Stimulated activated CD4-positive, alpha-beta T cell treated with anti-CD3 and anti-CD28 coated beads, Interleukin-4, amount 100 ng/mL, for 24 hours (primary cell): ENCODE measurements at places on chromosomes 7 and 10.

DNA sequence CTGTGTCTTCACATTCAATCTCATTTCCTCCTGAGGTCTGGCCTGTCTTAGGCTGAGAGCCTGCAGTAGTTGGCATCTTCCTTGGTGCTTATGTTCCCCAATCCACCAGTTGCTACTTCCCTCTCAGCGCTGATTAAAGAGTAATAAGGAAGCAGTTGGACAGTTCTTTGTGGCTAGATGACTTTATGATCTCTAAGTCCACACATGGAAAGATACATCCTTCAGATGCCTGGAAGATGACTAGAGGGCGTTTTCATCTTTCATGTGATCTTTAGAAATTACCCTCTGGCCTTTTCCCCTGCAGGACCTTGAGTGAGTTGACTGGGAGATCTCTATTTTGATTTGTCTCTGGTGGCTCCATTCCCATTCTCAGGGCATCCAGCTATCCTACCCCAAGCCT, 204.5 kb downstream of the GRM3 start:
- no peak for DNase-seq

GRCh38 chr7:77265666-77266065, 66.0 kb upstream of the FGL2 start:
- DNase-seq = no peak

DNA sequence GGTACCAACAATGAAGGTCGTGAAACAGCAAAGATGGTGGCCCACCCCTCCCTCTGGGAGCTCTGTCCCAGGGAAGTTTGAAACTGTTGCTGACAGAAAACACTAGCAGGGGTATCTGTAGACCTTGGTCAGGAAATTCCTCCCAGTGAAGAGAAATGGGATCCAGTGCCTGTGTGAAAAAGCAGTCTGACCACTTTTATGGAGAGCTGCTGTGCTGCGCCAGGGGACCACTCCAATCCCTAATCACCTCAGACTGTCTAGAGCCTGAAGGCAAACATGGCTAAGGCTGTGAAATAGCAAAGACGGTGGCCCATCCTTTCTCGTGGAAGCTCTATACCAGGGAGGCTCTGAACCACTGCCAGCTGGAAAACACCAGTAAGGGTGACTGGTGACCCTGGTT, 38.3 kb upstream of the TMEM140 start:
- DNase-seq = no peak

DNA sequence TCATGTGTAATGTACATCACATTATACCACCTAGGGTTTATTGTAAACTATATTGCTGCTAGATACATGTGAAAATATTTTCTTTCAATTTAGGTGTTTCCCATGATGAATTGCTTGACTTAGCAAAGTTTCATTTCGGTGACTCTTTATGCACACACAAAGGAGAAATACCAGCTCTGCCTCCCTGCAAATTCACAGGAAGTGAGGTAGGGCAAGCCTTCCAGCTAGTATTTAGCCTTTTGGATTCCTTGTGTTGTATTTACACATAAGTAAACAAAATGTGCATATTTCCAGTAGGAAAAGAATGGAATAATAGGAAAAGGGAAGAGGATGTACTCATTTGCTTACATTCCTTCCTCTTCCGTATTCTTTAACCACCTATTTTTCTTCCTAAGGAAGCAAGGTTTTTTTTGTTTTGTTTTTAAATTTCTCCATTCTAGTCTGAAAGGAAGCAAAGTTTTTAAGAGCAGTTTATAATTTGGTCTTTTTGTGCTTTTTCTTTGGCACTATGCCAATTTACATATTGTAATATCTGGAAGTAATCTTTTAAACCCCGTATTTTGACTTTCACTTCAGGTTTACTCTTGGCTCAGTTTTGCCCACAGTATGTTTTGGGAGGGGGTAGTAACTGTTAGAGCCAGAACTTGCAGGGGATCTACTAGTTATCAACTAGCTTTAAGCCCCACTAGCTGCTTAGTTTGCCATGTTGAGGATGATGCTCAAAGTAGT, 10.4 kb downstream of the PMPCB start:
- DNase-seq = no peak

- DNase-seq = no peak
These were observed 30.1 kb upstream of the NEUROD6 start for GRCh38 chr7:31370609-31371008.

GRCh38 chr7:47435889-47436312, 146.0 kb downstream of the TNS3 start:
- no peak for DNase-seq

DNA sequence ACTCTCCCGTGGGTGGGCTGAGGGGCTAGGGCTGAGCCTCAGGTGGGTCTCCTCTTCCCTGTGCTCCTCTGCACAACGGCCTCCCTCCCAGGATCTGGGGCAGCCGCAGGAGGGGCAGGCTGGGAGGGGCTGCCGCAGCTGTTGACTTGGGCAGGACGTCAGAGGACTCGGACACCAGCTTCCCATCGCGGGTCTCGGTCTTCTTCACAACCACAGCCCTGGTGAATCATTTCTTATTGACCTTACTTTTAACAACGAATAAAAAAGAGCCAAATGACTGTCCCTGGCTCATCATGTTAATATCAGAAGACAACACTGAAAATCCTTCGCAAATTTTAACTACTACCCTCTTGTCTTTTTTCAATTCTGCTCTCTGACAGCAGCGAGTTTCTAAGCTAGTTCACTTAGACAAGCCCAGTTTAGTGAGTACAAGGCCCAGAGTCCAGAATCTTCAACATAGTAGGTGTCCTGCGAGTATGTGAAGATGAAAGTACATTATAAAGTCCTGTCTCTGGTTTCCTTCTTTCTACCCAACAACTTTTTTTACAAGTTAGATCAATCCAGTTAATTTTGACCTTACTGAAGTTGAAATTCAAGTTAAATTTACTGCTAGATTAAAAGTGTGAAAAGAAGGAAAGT, 32.4 kb downstream of the CTNNA3 start:
- no peak for DNase-seq

- no peak for DNase-seq
These were observed 68.3 kb downstream of the GNA12 start for GRCh38 chr7:2775785-2776184.

DNA sequence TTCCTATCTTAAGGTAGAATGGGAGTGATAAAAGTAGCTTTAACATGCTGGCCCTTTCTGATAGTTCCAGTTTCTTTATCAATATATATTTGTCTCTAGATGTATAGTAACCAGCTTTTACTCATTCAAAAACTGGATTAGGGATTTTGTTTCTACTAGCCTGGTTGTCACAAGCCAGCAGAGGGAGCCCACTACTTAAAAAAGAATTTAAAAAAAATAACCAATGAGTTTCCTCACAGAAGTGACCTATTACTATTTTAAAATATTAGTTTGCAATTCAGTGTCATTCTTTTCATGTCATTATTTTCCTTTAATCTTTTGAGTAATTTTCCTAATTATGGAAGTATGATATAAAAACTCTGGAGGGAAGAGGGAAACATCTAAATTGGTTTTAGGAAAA, 142.1 kb downstream of the PHTF2 start:
- peak; percentile 6 for DNase-seq

GRCh38 chr10:98924526-98924925, 311.1 kb downstream of the HPSE2 start:
- DNase-seq = no peak

GRCh38 chr10:111968647-111969046, 214.9 kb downstream of the GPAM start:
- DNase-seq = no peak

DNA sequence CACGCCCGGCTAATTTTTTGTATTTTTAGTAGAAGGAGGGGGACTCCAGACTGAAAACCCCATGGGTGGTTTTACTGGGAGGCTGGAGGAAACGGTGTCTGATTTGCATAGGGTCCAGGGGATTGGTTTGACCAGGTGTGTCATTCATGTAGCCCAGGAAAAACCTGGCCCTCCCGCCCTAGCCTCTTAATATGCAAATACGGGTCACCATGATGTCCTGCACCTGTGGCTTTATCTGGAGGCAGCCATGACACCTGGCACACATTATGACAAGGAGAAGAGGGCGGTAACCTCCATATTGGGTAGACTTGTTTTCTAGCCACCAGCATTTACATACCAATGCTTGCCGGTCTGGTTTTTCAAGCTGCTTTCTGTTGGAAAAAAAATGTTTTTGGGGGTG, 68.0 kb downstream of the TRIL start:
- no peak for DNase-seq

DNA sequence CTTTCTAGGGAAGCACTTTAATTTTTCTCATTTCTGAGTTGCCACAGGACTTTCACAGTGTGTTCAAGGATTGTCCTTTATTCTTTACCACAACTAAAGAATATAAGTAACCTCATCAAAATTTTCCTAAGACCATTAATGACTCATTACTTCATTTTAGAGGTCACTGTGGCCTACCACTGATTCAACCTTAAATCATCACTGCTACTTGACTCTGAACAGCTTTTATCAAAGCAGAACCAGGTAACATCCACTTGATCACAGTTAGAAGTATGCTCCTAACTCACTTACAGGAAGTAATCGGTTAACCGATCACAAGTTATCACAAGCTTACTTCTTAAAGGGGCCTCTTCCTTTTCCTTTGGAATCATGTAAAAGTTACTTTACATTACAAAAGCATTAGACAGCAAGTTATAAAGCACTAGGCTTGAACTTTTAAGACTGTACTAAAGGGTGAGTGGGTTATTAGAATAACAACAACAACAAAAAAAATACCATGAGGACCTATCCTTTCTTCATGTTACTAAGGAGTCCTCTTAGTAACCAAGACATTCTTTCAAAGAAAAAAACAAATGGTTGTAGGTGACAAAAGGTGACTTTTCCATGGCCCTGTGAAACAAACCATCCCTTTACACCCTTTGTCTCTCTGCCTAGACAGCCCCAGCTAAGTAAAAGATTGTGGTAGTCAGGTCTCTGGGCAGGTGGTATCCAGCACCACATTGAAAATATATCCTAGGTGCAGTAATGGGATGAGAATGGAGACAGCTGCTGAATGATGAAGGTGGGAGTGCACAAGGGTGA, 40.0 kb upstream of the PDK4 start:
- no peak for DNase-seq

DNA sequence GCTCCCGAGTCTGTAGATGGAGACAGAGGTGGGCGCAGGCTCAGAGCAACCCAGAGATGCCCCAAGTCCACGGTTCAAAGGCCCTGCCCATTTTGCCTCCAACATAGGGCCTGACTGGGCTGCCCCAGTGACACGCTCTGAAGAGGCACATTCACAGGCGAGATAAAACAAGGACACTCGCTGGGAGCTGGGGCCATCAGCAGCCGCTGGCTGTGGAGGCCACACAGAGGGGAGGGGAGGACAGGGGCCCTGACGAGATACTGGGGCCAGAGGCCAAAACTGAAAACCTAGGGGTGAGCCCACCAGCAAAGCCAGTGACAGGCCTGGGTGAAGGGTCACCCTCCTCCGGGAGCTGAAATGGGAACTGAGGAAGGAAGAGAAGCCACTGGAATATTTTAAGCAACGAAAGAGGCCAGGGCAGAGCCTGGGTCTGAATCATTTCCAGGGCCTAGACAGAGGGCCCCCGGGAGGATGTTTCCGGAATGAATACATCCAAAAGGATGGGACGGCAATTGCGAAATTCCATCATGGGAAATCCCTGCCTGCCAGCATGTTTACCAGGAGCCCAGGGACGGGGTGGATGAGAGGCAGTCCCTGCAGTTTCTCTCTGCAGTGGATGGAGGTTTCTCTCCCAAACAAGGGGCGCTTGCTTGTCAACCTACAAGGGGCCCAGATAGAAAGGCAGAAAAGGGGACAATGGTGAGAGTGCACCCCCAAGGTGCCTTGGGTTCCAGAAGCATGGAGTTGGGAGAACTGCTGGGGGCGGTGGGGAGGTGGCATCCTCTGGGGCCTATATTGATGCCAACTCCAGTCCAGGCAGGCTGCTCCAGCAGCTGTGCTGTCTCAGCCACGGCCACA, 29.0 kb upstream of the HSPA12A start:
- no peak for DNase-seq

DNA sequence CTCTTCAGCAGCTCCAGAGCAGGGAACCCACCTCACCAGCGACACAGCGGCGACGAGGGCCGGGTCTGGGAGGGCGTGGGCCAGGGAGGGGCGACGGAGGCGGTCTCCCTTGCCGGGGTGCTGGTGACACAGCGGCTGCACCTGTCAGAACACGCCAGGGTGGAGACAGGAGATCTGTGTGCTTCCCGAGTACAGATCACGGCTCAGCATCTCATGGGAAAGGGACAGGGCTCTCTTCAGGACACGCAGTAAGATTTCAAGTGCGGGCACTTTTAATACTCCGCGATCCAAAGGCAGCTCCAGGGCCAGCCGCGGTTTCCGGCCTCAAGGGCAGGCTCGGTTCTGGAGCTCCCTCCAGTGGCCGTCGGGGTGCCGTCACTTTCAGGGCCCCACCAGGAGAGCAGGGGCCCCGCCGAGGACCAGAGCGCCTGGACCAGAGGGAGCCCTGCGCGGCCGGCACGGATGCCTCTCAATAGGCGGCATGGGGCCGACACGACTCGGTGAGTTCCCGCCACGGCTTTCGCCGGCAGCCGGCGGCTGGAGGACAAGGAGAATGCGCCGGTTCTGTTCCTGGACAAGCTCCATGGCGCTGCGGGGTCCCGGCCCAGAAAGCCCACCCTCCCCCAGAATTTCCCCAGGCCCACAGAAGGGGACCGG, 21.4 kb downstream of the GPR146 start:
- peak; percentile 84 for DNase-seq

DNA sequence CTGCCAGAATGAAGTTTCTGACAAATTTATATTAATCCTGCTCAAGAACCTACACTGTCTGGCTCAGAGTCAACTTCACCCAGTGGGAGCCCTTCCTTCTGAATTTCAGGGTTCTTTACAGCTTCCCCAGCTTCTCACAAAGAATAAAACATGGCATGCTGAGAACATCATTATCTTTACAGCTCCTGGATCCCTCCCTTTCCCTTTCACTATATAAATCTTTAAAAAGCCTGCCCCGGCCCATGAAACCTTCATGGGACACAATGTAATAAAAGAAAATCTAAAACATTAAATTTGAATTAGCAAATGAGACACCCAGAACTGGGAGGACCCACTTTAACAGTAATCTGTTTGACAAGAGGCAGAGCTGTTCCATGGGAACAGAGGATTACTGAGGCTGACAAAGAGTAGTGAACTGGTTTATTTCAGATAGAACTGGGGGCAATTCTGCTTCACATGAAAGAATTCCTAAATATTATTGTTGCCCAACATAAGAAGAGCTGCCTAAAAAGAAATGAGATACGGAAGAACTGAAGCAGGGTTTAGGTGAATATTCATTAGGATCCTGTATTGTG, 222.8 kb downstream of the THSD7A start:
- no peak for DNase-seq

- DNase-seq = no peak
These were observed 251.3 kb upstream of the VWC2 start for GRCh38 chr7:49522111-49522510.

GRCh38 chr10:119413471-119414080, 128.9 kb downstream of the RGS10 start:
- DNase-seq = no peak

DNA sequence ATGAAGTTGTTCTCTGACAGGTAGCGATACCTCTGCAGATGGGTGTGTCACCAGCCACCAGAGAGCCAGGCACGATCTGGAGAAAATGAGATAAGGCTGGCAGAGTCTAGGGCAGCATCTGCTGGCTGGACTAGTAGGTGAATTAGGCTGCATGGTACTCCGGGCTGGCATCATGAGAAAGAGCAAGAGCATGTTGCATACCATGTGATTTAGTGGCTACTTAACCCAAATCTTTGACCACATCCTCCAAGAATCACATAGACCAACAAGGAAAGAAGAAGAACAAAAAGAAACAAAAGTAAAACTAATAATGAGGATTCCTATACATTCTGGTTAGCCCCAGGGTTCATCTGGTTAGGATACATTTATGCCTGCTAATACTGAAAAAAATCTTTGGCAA, 23.4 kb upstream of the FAM170B start:
- DNase-seq = no peak

- DNase-seq = no peak
These were observed 20.9 kb downstream of the UROS start for GRCh38 chr10:125802131-125802530.
